Hypothalamus (tissue), 51 donors: ENCODE measurements at places on chromosomes 16 and 17.
A peak's percentile ranks its signal among the peaks of the same experiment; 100 is the strongest.

- DNase-seq, result no peak
Observed at GRCh38 chr17:75730065-75730464, 8.8 kb downstream of the ITGB4 start.

- peak; percentile 79 for DNase-seq
Observed at GRCh38 chr17:20121359-20122253, 112.4 kb downstream of the SPECC1 start.

DNA sequence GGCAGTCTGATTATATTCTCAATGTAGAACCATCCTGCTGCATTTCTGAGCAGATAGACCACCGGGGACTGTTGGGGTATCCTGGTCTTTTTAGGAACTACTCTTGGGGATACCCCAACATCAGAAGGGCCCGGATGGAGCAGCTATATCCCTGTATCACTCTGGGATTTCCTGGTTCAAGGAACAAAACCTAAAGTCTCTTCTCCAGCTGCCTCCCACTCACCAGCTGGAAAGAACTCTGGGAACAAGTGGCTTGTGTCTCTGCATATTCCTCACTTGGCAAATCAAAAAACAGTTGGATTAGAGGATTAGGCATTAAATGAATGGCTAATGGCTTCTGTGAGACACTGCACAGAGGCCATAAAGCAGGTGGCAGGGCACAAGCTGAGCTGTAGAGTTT, 62.3 kb upstream of the HS3ST2 start:
- no peak for DNase-seq

GRCh38 chr17:57876866-57877237, 27.0 kb upstream of the MRPS23 start:
- DNase-seq, result no peak

DNA sequence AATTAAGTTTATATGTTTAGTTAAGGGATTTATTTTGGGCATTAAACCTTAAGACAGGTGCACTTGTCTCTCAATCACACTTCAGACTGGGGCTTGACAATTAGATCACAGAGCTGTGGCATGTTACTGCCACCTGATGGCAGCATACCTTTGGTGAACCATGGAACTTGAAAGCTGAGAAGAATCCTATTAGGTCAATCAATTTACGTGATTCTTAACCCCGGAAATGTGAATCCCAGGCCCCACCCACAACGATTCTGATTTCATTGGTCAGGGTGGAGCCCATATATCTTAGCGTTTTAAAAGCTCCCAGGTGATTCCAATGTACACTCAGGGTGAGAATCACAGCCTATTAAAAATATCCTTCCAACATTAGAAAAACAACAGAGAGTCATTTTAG, 91.0 kb downstream of the GSG1L start:
- no peak for DNase-seq

- no peak for DNase-seq
Observed at GRCh38 chr16:66751053-66751302, 431 bp downstream of the DYNC1LI2 start.

DNA sequence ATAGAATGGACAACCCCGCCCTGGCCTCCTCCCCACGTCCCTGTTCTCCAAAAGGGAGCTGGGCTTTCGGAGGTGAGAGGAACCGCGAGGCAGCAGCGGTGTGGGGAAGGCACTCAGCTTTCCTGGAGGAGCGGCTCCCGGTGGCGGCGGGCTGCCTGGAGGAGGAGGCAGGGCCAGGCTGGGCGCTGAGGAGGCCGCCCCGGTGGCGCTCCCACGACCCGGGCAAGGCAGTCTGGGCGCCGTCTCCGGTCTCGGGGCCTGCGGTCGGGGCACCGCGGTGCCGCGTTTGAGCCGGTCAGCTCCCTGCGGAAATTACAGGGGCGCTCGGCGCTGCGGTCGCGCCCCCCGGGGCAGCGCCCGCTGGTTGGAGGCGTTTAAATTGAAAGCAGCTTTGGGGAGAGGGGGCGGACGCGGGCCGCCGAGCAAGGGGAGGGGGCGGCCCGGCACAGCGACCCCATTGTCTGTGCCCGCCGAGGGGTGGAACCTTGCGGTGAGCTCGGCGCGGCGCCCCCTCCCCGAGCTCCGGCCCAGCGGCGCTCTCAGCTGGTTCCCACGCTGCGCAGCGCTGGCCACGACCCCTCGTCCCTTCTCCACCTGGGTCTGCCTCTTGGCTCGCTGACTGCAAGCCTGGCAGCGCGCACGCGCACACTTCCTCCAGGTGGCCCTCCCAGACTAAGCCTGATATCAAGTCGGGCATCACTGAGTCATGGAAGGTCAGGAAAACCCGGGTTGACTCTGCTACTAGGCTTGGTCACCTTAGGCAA, 58.7 kb upstream of the DLX4 start:
- DNase-seq, result no peak

DNA sequence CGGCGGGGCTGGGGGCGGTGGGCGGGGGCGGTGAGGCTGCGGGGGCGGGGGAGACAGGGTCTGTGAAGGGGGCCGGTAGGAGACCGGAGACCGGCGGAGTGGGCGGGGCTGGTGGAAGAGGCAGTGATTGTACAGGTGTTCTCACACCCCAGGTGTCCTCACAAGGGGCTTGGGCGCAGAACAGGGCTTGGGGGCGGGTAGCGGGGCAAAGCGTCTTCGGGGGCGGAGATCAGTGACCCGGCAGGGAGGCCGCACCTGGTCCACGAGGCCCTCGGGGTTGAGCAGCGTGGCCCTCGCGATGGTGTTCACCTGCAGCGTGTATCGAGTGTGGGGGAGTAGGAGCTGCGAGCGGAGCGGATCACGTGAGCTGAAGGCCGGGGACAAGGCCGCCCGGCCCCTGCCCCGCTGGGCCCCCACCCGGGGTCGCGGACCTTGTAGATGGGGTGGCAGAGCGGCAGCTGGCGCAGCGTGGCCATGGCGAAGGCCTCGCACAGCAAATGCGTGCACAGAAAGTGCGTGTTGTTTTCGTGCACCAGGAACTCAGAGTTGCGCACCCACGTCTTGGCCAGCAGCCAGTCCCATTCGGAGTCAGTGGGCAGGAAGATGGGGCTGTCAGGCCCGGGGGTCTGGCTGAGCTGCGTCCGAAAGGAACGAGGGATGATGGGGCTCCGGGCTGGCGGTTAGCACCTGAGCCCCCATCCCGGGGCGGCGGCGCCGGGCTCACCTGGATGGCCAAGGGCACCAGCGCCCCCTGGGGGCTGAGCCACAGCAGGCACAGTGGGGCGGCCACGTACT, 8.5 kb downstream of the ALOXE3 start:
- no peak for DNase-seq

- no peak for DNase-seq
Observed at GRCh38 chr16:68445458-68445857, 2.9 kb downstream of the SMPD3 start.

GRCh38 chr17:6710317-6710716, 2.9 kb downstream of the SLC13A5 start:
- no peak for DNase-seq

DNA sequence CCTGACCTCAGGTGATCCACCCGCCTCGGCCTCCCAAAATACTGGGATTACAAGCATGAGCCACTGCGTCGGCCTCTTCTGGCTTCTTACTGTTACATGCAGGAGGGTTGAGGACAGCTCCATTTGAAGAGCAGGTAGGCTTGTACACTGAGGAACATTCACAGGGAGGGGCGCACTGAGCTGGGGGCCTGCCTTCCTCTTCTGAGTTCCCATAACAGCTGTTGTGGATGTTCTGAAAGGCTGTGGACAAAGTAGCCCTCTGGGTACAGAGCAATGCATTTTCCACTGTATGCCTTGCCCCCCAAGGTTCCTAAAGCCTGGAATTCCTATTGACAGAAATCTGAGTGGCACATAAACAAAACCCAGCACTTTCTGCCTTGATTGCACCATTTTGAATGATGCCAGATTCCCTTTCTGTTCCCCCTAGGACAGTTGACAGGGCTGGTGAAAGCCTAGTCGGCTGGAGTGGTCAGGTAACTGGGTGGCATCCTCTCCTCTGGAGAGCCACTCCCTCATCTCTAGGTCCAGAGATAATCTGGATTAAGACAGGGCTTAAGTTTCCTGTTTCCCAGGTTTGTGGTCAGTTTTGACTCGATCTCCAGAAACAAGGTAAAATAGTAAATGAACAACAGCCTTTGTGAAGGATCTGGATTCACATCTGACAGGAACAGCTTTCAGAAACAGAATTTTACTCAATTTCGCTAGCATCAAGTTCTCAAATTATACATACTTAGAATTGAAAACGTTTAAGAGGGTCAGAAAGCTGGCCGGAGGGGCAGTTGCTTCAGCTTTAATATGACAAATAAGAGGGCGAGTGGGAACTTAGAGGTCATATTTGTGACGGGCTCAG, 1.3 kb upstream of the CDK5R1 start:
- no peak for DNase-seq

DNA sequence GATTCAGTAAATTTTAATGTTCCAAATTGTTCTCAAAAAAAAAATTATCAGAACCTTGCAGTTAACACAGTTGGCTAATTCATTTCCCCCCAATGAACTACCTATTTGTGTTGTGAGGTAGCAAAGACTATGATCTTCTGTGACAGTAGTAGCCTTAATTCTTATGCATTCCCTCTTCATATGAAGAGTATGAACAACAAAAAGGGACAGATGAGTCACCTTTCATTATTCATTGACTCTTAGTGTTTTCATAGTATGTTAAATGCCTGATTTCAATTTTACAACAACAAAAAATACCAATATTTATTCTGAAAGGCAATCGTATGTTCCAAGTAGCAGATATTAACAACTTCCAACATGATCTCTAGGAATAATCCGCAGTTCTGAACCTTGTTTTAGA, 3.6 kb upstream of the SLFN11 start:
- no peak for DNase-seq

DNA sequence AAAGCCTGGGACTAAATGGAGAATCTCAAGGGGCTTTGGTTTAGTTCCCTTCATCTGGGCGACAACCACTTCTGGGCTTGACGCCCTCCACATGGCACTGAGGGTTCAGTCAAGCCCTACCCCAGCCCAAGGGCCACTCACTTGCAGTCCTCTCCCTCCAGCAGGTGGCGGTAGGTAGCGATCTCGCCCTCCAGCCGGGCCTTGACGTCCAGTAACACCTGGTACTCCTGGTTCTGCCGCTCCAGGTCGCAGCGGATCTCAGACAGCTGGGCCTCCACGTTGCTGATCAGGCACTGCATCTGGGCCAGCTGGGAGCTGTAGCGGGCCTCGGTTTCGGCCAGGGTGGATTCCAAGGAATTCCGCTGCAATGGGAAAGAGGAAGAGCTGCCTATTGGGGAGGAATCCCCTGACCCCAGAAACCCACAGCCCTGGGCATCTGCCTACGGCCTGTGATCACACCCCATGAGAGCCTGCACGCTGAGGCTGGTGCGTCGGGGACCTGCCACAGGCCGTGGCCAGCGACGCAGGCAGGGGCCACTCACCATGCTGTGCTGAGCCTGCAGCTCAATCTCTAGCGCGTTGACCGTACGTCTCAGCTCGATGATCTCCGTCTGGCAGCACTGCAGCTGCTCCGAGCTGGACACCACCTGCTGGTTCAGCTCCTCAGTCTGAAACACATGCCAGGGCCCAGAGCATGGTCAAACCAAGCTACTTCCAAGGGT, 2.7 kb downstream of the KRT36 start:
- DNase-seq, result no peak

- no peak for DNase-seq
Observed at GRCh38 chr16:68920349-68920748, 77.0 kb downstream of the TANGO6 start.

- no peak for DNase-seq
Observed at GRCh38 chr17:44655983-44656710, at the start of gene MEIOC. Gene MEIOC, plus strand, starts transcription at chr17:44656468. Its CDS starts 146 bp downstream, at chr17:44656614.

- no peak for DNase-seq
Observed at GRCh38 chr17:63153488-63153887, 187.5 kb downstream of the TANC2 start.

- DNase-seq, result no peak
Observed at GRCh38 chr16:2043667-2044451, 3.8 kb downstream of the NTHL1 start.

DNA sequence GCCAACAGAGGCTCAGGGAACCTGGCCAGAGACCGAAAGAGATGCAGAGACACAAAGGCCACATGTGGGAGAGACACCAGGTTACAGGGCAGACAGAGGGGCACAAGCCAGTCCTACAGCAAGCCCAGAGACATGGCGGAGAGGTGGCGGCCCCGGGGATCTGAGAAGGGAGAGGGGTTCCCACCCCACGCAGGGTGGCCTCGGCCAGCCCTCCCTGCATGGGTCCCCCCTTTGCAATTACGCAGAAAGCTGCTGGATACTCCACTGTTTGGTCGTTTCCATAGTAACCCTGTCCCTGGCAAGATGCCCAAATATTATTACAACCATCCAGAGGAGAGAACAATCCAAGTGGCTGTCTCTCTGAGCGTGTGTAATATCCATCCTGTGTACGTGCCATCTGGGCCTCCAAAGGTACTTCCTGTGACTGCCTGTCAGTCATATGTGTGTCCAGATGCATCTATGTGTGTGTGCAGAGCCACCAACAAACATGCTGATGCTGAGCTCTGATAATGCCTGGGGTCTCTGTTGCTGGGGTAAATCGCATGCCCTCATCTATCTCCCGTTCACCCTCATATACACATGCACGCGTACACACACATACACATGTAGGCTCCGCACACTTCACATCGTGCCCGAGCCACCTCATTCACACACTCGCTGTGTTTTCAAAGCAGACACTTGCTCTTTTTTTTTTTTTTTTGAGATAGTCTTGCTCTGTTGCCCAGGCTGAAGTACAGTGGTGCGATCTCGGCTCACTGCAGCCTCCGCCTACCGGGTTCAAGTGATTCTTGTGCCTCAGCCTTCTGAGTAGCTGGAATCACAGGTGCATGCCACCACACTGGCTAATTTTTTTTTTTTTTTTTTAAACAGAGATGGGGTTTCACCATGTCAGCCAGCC, 5.5 kb downstream of the PCGF2 start:
- no peak for DNase-seq
